ENCODE measurements at places on chromosomes 16 and 17.

GRCh38 chr16:46706642-46707041 is 17.2 kb downstream of the ORC6 start:
- no peak for DNase-seq

DNA sequence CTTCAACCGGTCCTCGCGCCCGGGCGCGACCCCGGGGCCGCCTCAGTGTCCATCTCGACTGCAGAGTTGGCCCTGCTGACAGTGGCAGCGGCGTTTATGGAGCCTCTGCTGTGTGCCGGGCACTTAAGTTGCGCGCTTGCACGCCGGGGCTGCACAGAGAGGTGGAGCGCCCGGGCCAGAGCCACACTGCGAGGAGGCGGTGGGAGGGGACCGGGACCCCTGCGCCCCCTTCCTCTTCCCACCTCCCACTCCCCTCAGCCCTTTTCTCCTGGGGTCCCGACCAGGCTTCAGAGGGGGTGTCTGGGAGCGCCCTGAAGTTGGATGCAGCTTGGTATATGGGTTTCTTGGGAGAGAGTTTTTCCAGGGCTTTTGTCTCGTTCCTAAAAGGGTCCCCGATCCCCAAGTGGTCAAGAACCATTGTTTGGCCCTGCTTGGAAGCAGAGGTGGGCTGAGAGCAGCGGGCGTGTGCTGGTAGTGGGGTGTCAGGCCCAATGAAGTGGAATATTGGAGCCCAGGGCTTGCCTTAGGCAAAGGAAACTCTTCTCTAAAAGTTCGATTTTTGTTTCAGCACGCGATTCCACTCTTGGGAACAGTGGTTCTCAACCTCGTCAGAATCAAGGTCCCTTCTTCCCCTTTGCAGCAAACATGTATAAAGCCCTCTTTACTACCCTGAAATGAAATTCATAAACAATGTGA is 605 bp downstream of the MRTFB start:
- DNase-seq: peak; percentile 36

DNA sequence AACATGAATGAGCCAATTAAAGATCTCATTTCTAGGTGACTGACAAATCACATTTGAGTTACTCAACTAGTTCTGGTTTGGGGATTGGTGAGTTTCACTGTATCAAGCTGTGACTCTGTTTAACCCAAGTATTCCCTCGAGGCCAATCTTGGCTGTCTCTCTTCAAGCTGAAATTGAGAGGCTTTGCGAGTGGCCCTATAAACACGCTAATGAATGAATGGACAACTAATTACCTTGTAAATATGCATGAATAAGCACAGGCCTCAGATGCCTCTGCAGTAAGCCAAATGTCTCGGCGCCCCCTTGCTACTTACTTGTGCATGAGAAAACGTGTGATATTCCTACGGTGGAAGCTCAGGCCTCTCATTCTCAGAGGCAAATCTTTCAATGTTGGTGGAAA is 450.3 kb upstream of the PSMD7 start:
- no peak for DNase-seq

DNA sequence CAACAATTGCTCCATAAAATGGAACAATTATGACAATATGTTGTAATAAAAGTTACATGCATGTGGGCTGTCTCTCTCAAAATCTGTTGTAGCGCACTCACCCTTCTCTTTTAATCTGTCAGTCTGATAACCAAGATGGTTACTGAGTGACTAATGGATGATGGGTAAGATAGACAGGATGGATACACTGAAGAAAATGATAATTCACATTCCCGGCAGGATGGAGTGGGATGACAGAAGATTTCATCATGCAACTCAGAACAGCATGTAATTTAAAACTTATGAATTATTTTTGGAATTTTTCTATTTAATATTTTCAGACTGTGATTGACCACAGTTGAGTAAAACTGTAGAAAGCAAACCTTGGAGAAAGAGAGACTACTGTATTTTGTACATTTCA is 30.5 kb downstream of the CDH13 start:
- no peak for DNase-seq

- no peak for DNase-seq
These were observed 28.7 kb downstream of the MMP15 start for GRCh38 chr16:58054289-58054688.

GRCh38 chr16:5328546-5328945 is 231.0 kb upstream of the EEF2KMT start:
- no peak for DNase-seq

- peak; percentile 6 for DNase-seq
These were observed 28.4 kb downstream of the CDH13 start for GRCh38 chr16:82655072-82655714.

- no peak for DNase-seq
These were observed 8.5 kb downstream of the STH start for GRCh38 chr17:46007461-46007965.

- DNase-seq: no peak
These were observed 39.4 kb downstream of the PLCG2 start for GRCh38 chr16:81818568-81818896.

- DNase-seq: no peak
These were observed at the start of gene ANKS4B for GRCh38 chr16:21233521-21234150. ANKS4B (plus strand) TSS chr16:21233699; CDS start chr16:21233738, 39 bp downstream.

- peak; percentile 93 for DNase-seq
These were observed 29.6 kb downstream of the ZNF778 start for GRCh38 chr16:89246903-89247733.

- no peak for DNase-seq
These were observed 12.9 kb upstream of the NLRC3 start for GRCh38 chr16:3589991-3590701.

DNA sequence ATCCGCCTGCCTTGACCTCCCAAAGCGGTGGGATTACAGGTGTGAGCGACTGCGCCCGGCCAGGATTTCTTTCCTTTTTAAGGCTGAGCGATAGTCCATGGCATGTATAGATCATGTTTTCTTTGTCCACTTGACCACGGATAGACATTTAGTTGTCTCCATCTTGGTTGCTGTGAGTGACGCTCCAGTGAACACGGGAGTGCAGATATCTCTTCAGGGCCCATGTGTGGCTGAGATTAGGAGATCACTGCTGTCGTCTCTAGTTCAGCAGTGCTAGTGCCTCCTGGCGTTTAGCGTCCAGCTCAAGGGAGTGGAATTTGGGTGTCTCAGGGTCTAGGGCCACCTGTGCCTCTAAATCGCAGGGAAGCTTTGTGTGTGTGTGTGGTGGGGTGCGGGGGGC is 41.5 kb downstream of the ABCC1 start:
- DNase-seq: peak; percentile 67

DNA sequence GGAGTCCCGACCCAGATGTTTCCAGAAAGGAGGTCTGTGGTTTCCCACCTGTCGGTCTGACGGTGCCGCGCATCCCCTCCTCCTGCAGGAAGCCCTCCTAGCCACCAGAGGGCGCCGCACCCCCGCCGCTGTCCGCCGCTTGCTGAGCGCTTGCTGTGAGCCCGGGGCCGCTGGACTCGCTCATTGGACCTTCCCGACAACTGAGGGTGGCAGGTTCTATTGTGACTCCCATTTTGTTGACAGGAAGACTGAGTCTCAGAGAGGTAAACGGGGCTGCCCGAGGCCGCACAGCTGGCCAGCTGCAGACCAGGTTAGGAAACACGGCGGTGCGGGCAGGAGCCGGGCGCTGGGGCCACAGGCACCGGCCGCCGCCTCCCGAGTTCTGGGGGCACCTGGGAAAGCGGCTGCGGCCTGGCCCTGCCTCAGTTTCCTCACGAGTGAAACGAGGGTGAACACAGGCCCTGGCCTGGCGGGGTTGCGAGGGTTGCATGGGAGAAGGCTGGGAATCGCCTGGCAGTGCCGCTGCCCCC is 191.1 kb upstream of the CIBAR2 start:
- peak; percentile 85 for DNase-seq

DNA sequence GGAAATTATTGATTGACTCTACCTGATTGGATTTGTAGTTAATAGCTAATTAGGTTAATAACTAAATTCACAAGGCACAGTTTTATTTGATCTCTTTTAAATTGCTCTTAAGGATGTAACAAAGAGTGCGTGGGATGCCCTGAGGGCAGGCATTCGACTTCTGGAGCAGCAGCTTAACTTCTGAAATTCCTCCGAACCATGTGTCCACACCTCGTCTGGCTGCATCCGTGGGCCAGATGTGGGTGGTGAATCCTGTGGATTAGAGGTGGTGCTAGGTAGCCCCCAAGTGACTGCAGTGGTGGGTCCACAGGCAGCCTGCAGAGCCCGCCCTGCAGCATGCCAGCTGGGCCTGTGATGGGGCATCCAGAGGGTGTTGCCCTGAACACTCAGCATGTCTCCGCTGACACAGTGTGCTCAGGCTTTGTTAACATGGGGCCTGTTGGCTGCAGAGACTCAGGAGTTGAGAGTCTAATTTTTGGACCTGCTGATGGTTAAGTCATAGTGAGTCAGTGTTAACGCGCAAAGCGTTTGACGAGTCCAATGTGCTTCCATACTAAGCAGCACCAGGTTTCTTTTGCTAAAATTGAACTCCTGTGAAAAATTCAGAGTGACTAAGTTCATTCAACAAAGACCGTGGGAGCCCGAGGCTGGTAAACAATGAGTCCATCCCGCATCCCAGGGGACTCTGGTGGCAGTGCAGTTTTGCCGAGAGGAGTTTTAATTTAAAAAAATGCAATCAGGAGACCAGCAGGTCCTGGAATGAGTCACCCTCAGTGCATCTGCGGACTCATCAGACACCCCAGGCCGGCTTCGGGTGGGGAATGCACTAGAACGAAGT is 3.8 kb upstream of the NPB start:
- DNase-seq: no peak

DNA sequence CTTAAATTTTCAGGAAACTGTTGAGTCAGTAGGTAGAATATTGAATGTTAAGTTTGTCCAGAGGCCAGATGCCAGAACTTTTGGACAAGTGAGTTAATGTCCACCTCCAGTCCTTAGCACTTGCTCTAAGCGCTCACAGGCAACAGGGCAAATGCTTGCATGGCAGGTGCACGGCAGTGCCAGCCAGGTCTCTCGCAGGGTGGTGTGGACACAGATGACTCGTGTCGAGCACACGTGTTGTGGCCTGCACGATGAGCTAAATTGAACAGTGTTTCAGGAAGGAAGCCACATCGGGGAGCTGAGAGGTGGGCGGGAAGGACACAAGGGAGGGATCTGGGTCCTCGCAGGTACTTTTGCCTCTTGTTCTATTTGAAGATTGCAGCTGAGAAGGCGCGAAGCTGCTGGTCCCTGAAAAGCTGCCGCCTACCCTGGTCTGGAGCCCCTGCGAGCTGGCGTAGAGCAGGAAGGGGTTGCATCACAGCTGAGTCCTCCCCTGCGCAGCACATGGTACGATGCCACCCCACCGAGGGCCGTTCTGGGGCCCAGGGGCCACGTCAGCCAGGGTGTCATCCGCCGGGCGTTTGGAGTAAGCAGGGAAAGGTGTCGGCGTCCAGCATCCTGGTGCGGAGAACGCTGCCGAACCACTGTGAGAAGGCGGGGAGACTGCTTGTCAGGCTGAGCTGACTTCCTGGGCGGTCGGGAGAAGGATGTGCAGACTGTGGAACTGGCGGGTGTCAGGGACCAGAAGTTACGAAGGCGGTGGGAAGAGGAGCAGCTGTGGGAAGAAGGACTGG is 6.3 kb downstream of the RAB40C start:
- DNase-seq: no peak

GRCh38 chr17:70298929-70299531 is 129.7 kb downstream of the KCNJ2 start:
- no peak for DNase-seq

GRCh38 chr17:37676115-37676925 is 33.1 kb upstream of the DDX52 start:
- peak; percentile 57 for DNase-seq

GRCh38 chr16:6020162-6020985 is 922.8 kb upstream of the EEF2KMT start:
- no peak for DNase-seq

- DNase-seq: no peak
These were observed 270.2 kb upstream of the RPL38 start for GRCh38 chr17:73933164-73933766.

GRCh38 chr16:47392081-47392480 is 68.8 kb downstream of the ITFG1 start:
- peak; percentile 81 for DNase-seq

DNA sequence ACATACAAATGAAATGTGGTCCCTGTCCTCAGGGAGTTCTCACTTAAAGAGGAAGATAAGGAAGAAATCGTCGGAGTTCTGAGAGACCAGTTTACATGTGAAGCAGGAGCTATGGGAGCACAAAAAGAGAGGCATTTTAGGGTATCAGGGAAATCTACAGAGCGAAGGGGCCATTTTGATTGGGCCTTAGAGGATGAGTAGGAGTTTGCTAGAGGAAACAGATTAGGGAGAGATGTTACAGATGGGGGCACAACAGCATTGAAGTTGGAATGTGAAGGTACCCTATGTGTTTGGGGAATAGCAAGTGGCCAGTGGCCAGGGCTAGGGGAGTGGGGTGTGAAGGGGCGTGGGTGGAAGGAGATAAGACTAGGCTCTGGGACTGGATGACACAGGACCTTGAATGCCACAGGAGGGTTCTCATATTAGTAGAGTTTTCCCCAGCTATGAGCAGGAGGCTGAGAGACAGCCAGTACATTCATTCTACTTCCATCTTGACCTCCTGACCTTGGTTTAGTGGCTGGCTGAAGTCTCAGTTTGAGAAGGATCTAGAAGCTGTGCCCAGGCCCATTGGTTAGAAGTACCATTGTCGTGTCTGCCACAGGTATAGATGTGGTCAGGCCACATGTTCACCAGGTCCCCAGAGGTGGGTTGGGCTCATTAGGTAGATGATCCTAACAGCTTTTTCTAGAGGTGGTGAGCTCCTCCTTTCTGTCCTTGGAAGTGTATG is 34.8 kb downstream of the CPNE2 start:
- DNase-seq: no peak

DNA sequence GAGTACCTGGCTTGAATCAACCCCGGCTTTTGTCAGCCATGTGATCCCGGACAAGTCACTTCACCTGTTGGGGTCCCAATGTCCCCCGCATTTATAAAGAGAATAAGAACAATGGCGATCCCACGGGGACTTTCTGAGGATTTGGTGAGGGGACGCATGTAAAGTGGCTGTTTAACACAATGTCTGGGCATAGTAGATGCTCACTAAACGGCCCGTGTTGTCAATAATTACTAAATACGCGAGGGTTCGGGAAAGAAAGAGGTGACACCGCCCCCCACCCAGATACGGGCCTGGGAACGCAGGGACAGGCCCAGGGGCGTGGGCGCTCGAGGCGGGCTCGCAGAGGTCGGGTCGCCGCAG is 1.8 kb downstream of the SYNGR3 start:
- no peak for DNase-seq

GRCh38 chr17:50147841-50148225 is 2.6 kb downstream of the PPP1R9B start:
- no peak for DNase-seq

DNA sequence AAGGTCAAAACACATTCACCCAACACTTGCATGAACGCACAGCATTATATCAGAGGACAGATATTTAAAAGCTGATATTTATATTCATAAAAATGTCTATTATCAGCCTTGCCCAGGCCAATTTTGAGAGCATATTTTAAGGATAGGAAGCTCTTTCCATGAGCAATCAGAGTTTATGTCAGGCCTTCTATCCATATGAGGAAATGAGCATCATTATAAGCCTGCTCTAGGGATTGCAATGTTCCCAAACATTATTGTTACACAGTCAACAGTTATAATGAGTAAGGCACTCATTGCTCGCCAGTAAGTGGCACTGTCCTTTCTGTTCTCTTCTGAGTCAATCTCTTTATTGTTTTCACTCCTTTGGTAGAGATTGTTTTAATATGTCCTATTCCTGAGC is 37.7 kb upstream of the DYNLRB2 start:
- DNase-seq: no peak

Measured in hematopoietic multipotent progenitor cell treated with erythropoietin and hydrocortisone succinate and interleukin-3 and kit ligand, for 6 days (in vitro differentiated cells).